ENCODE measurements at places on chromosomes 16 and 17.

- no peak for DNase-seq
Measured at GRCh38 chr16:11053916-11054460, 109.6 kb downstream of the CLEC16A start.

DNA sequence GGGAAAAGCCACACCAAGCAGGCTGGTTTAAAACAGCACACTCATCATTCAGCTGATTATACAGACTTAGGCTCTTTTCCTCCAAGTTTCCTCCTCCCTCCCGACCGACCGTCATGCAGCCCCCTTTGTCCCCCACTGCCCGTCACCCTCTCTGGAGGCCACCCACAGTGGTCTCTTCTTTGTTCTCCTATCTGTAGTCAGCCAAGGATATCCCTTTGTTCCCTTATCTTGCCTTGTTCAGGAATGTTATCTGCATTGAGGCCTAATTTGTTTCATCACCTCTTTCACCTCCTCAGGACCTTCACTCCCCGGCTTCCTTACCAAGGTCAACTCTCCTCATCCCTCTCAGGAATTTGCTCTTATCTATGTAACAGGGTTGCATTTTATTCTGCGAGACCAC is 186.4 kb upstream of the CDH13 start:
- DNase-seq, result no peak

- no peak for DNase-seq
Measured at GRCh38 chr17:34451313-34451712, 88.3 kb upstream of the CCL1 start.

DNA sequence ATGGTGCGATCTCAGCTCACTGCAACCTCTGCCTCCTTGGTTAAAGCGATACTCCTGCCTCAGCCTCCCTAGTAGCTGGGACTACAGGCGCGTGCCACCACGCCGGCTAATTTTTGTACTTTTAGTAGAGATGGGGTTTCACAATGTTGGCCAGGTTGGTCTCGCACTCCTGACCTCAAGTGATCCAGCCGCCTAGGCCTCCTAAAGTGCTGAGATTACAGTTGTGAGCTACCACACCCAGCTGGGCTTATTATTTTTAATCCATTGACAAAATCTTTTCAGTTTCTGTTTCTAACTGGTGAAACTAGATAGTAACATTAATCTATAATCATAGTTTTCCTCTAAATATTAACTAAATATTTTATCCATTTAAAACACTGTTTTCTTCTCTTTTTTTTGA is 5.9 kb downstream of the FAM234A start:
- DNase-seq, result no peak

- DNase-seq, result no peak
Measured at GRCh38 chr17:30414486-30414885, 35.8 kb downstream of the CPD start.

DNA sequence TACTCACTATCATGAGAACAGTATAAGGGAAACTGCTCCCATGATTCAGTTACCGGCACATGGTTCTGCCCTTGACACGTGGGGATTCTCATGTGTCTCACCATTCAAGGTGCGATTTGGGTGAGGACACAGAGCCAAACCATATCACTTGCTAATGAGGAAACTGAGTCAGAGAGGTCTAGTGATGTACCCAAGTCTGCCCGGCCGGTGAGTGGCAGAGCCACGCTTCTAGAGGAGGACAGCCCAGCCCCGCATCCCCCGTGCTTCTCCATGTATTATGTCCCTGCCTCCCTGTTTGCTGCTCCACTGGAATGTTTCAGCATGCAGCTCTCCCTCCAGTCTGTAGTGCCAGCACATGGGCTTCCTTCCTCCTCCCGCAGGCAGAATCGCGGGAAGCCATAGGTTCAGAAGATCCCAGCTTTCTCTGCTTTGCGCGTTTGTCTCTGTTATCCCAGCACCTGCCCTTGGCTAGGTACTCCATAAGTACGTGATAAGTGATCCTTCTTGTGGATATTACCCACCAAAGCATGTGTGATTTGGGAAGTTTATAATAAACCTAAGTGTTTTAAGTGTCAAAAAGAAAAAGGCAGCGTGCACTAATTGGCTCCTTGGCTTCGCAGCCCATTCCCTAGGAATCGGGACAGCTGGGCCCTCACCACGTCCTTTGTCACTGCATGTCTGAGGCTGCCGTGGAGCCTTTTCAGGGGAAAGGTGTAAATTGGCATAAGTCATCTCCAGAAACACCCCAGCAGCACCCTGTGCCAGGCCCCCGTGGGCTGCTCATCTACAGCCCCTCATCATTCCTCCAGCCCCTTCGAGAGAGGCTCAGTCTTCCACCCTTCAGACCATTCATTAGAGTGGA is 103.8 kb downstream of the CLEC16A start:
- no peak for DNase-seq

Data from astrocyte of the spinal cord (primary cell).